ENCODE measurements at places on chromosomes 16 and 17. TPM values are rescaled to one million over a fixed set of nuclear protein-coding genes. Genes with fewer than 3 reads are reported as not detected.

- no peak for DNase-seq
Measured at GRCh38 chr16:66878067-66878466, 2.2 kb upstream of the PDP2 start.

UQCRC2 gene
- 110 TPM for total RNA-seq

DNAH9 gene
- total RNA-seq, result 1.7 TPM

DNA sequence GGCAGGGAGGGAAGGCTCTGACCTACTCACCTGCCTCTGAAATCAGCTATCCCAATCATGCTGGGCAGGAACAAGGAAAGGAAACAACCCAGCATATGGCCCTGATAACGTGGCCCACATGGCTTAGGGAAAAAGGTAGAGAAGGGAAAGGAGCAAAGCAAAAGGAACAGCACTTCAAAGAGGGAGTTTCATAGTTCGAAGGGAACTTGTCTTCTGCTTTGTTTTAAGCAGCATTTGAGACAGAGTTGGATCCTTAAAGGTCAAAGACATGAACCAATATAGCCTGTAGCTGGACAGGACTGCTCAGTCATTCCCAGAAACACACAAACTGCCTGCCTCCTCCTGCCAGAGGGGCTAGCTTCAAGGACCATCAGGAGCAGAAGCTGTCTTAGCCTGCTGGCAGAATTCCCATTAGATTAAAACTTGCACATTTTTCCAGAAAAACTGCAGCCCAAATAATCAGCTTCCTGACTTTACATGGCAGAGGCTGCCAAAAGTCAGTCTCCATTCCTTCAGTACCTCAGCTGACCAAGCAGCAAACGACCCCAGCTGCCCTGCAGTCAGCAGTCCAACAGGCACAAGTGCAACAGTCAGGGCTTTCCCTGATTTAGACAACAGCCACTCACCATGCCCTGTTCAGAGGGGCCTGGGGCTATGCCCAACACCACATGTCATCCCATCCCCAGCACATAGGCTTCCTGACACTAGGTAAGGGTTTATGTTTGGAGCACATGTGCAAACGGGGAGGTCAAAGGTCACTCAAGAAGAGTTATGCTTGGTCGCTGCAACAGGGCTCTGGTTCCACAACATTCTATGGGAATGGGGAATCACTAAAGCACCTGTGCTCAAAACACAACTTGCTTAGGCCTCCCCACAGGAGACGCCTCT, 32.5 kb downstream of the RANBP10 start:
- no peak for DNase-seq

DNA sequence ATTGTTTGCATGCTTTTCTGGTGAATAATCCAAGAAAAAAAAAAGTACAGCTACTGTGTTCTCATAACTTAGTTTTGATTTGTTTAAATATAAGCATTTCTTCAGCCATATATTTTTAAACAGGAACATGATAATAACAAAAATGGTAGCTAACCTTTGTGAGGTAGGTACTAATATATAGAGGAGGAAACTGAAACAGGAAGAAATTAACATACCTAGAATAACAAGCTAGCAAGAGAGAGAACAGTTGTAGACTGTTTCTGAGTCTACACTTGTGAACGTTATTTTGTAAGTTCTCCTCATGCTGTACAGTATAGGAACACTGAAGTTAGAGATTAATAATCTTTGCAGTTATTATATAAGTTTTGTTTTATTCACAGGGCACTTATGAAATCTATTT, 49.3 kb downstream of the NSRP1 start:
- DNase-seq, result no peak

DNA sequence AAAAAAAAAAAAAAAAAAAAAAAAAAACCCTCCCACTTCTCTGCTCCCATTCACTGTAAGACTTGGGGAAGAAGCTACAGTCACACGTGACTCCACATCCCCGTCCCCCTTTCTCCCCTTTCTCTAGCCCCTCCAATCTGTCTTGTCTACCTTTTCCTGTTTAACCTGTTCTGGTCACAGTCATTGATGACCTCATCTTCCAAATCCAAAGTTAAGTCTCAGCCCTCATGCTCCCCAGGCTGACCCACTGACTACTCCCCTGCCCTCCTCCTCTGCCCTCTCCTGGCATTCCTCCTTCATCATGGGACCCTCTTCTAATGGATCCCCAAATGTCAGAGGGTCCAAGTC, 1.6 kb upstream of the CDH5 start:
- DNase-seq, result no peak

- DNase-seq, result no peak
Measured at GRCh38 chr16:79850348-79850747, 249.8 kb upstream of the MAF start.

- no peak for DNase-seq
Measured at GRCh38 chr16:67910158-67910557, 17.1 kb downstream of the PSKH1 start.
